ENCODE measurements at places on chromosomes 16 and 17.

DNA sequence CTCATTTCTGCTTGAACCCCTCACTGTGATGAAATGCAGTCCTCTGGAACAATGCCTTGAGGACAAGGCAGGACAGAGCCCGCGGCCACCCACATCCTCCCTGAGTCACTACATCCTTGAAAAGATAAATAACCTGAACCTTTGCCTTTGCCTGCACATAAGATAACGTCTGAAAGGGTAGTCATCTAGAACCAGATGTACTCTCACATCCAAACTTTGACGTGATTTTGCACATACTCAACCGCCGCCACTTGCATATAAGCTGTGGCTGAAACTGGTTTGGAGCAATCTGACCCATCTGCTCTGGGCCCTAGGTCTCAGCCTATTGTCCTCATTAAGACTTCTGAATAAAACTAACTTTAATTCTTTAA lies 252.1 kb downstream of the PHKB start:
- DNase-seq = no peak

- no peak for DNase-seq
These were observed 501 bp upstream of the AP2B1 start for GRCh38 chr17:35586569-35587073.

GRCh38 chr16:56613706-56614105 lies 5.3 kb downstream of the MT2A start:
- no peak for DNase-seq

DNA sequence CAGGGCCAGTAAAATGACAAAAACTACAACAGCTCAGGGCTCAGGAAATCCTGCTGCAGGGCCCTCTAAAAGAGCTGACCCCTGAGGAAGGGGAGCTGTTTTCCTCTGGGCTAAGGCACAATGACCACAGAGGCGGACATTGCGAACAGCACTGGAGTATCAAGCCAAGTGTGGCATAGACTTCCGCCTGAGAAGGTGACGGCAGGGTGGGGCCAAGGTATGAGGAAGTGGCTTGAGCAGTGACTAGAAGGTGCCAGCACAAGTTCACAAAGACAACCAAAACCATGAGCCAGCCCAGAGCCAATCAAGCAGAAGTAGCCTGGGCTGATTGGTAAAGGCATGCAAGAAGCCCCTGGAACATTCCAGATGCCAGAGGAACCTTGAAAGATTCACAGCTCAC lies 13.9 kb downstream of the ERN2 start:
- no peak for DNase-seq

DNA sequence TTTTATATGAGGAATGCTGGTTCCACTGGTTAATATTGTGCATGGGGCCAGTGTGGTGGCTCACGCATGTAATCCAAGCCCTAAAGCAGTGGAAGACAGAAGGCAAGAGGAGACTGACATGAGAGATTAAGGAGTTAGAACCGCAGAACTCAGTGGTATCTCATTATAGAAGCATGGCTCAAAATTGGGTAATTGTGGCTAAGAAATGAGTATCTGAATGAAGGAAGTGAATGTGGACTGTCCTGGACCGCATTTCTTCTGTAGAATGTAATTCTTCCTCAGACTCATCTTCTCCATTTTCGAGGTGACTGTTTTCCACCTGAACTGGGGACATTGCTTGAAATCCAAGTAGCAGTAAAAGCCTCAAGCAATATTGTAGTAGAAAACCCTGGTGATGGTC lies 42.6 kb upstream of the CDR2 start:
- no peak for DNase-seq

GRCh38 chr16:67207249-67208091 lies 8.5 kb downstream of the ELMO3 start:
- DNase-seq = no peak

- DNase-seq = no peak
These were observed 109.6 kb downstream of the KCNJ2 start for GRCh38 chr17:70278844-70279462.

DNA sequence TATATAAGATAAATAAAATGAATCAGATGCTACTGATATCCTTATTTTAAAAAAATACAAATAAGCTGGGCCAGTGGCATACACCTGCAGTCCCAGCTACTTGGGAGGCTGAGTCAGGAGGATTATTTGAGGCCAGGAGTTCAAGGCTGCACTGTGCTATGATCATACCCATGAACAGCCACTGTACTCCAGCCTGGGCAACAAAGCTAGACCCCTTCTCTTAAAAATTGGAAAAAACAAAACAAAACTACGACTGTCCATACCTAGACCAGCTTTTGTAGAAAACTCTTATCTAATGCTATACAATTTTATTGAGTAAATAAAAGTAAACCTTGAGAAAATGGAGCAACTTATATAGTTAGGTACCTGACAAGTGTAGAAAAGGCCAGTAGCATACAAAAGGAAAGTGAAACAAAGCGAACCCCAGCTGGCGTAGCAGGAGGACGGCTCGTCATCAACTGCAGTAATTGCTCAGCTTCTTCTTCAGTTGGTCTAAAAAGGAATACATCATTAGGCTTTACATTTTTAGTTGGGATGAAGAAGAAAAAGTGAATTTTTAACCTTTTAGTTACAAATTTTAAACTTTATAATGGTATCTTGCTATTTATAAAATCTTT lies 23.6 kb downstream of the INTS2 start:
- peak; percentile 36 for DNase-seq

- no peak for DNase-seq
These were observed 61.5 kb downstream of the WSB1 start for GRCh38 chr17:27355419-27355818.

DNA sequence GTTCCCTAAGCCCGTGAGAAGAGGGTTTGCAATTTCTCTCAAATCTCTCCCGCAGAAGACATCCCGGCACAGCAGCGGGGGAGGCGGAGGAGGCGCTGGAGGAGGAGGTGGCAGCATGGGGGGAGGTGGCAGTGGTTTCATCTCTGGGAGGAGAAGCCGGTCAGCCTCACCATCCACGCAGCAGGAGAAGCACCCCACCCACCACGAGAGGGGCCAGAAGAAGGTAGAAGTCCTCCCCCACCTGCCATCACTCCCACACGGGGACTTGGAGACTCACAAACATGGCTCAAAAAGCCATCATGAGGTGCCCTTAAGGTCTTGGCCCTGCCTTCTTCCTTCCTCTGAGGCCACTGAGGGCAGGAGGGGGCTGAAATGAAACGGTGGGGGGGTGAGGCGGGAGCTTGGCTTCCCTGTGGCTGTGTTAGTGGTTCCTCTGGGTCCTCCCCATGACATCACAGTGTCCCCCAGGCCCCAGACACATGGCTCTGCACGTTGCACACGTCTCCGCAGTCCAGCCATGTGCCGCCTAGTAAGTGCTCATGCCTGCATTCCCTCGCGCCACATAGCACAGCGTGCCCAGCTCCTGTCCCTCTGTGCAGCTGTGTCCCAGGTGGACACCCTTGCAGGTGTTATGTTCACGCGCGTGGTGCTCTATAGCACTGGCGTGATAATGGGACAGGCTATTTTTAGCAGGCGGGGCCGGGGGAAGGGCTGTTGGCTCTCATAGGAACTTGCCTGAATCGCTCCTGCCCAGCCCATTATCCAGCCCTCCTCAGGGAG lies 6.9 kb downstream of the MLLT6 start:
- no peak for DNase-seq

DNA sequence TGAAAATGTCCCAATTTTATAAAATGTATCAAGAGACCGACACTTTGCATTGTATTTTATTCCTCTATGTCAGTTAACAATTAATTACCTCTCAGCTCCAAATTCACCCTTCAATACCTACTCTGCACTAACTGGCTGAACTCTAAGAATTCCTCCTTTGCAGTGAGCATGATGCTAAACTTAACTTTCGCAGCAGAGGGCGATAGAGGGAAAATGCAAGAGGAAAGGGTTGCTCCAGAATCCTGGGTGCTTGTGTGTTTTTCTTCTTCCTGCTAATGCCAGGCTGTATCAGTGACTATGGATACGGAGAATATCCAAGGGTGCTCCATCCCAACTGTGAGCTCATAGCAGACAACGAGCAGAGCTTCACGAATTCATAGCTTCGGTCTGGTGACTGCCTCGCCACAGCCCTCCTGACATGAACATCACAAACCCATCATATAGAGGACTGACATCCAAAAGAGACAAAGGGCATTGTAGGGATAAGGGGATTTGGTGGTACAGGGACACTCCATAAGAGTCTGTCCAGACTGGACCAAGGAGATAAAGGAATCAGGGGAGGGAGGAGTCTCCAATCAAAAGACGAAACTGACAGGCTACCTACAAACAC lies 172.9 kb downstream of the STX8 start:
- peak; percentile 7 for DNase-seq

- DNase-seq = no peak
These were observed 49.6 kb upstream of the SIAH1 start for GRCh38 chr16:48434653-48435317.

DNA sequence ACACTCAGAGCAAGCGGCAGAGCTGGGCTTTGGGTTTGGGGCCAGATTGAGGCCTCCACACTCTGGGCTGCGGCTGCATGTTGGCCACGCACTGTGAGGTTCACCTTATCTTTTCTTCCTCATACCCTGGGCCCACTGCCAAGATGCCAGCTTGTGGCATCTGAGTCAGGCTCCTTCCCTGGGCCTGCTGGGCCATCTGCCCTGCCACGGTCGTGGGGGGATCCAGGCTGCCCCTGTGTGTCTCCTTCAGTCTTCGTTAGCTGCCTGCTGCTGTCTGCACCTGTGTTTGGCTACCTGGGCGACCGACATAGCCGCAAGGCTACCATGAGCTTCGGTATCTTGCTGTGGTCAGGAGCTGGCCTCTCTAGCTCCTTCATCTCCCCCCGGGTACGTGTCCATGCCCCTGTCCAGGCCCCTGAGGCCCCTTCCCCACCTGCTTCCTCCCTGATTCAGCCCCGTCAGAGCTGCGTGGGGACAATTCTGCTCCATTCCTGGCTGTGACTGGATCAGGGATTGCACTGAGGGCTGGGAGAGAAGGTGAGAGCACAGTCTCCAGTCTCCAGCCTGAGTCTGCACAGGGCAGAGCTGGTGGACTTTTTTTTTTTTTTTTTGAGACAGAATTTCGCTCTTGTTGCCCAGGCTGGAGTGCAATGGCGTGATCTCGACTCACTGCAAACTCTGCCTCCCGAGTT lies 11.2 kb downstream of the SPNS3 start:
- DNase-seq = no peak

DNA sequence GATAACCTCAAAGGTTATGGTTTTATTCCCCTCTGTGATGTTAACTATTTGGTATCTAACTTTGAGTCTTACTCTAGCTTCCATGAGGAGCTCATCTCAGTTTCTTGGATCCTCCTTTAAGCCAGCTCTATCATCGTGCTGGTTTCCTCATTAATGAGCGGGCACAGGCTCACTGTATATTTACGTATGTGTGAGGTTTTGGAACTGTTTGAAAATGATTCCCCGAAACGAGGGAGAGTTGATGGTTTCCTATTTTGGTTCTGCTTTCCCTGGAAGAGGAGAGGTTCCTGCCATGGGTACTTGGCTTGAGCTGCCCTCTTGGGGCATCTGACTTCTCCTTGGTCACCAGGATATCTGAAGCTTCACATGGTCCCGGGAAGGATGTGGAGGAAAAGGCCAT lies 32.7 kb upstream of the PIK3R6 start:
- DNase-seq = no peak

DNA sequence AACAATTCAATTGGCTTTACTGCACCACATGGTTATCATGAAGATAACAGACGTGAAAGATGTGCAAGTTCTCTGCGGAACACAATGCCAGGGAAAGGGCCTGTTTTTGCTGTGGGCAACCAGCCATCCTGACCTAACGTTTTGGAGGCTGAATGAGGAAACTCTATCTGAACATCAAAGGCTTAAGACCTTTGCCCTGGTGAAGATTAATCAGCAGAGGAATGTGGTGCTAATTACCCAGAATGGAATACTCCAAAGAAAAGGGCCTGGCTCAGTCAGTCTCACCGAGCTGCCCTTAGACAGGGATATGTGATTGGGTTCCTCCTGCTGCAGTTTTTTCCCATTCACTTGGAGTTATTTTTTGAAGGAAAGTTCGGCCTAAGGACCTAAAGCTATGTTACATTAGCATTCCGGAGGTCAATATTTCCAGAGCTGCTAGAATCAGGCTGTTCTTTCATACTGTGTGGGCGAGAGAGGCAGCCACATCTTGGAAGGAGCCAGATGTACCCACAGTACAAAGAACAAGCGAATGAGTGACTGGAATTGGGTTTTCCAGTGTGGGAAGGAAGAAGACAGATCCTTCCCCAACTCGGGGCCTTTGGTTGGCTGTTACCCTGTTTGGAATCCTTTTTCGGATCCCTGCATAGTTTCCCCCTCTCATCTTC lies 15.5 kb downstream of the ASIC2 start:
- no peak for DNase-seq
